ENCODE measurements at places on chromosomes 3 and 15. TPM values are rescaled to one million over a fixed set of nuclear protein-coding genes. Genes with fewer than 3 reads are reported as not detected.

- DNase-seq: no peak
Measured at GRCh38 chr3:40211579-40211978, 97.9 kb upstream of the EIF1B start.

DNA sequence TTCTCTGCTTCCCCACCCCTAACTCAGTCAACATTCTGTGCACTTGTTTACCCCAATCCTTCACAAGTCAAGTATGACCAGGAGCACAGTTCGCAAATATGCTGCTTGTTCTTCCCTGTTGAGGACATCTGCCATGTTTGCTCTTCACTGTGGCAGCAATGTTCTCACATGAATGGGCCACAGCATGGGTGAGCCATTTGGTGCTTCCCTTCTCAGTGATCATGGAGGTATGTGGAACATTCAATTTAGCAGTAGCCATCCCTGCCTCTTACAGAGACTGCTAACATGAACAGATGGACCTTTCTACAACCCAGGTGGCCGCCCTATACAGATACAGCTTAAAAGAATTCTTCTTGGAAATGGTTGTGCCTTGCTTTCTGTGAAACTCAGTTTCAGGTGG lies 660.1 kb upstream of the SGO1 start:
- DNase-seq: no peak

DNA sequence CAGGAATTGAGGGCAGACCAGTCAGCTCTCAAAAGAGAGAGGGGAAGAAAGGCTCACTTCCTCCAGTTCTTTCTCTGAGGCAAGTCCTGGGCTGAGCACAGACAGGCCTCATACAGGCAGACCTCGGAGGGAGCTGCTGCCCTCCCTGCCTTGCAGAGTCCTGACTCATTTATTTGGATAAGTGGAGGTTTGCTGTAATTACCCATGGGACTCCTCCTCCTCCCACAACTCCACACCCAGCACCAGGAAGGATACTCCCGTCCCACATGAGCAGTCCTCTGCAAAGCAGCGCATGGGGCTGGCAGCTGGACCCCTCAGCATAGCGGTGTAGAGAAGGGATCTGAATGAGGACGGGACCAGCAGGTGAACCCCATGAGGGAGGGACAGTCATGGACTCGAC lies 13.4 kb upstream of the SCN10A start:
- DNase-seq: no peak

DNA sequence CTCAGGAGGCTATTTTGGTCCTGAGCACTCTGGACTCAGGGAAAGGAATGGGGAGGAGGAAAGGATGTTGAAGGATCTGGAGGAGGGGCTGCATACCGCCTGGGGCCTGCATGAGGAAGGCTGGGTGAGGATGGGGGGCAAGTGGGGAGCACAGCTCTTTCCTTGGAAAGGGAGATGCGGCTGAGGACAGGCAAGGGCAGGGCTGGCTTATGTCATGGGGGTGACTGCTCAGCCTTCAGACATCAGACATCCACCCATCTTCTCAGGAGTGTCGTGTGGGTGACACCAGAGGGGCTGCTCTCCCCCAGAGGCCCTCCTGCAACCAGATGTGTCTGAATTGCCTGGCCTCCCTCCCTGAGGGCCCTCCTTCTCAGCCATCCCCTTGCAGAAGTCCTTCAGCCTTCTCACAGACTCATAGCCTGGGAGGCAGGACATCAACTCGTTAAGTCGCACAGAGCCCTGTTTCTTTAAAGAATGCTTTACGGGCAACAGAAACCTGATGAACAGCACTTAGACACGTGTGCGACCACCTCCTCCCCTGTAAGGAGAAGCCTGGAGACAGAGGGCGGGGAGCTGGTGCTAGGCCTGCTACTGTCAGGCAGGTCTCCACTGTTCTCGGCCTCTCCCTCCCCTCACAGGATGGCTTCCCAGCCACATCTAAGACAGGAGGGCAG lies 252.3 kb downstream of the OCA2 start:
- DNase-seq: no peak

GRCh38 chr15:79221696-79222095 lies 60.8 kb upstream of the ANKRD34C start:
- DNase-seq: no peak

DNA sequence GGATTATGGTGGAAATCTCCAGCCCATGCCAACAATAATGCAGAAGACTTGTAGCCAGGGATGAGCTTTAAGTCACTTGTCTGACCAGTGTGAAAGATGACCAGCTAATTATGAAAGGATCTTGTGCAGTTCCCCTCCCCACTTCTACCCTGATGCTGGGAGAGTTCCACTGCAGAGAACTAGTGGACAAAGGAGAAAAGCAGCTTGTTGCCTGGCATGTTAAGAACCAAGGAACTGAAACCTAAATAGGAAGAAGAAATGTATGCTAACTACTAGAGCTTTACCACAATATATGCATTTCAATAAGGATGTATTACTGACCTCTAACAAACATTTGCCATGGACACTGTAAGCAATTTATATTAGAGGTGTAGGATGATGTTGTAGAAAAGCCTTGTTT lies 52.2 kb upstream of the CSTA start:
- DNase-seq: no peak

GRCh38 chr15:59371458-59372351 lies 966 bp downstream of the MYO1E start:
- DNase-seq: no peak

DNA sequence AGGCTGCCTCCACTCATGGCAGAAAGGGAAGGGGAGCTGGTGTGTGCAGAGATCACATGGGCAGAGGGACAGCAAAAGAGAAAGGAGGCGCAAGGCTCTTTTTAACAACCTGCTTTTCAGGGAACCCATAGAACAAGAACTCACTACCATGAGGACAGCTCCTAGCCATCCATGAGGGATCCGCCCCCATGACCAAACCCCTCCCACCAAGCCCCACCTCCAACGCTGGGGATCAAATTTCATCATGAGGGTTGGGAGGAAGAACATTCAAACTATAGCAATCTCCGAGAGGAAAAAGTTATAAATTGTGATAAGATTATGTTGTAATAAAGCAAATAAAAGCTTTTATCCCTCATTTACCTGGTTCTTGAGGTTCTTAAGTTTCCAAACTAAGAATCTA lies 84.7 kb upstream of the LMCD1 start:
- no peak for DNase-seq

Gene DCLK3
- total RNA-seq: not detected

Gene PLSCR5
- total RNA-seq: not detected

Gene COL6A5
- not detected for total RNA-seq

Gene CHRNB4
- total RNA-seq: not detected

Gene NAA50
- total RNA-seq: 91.4 TPM

DNA sequence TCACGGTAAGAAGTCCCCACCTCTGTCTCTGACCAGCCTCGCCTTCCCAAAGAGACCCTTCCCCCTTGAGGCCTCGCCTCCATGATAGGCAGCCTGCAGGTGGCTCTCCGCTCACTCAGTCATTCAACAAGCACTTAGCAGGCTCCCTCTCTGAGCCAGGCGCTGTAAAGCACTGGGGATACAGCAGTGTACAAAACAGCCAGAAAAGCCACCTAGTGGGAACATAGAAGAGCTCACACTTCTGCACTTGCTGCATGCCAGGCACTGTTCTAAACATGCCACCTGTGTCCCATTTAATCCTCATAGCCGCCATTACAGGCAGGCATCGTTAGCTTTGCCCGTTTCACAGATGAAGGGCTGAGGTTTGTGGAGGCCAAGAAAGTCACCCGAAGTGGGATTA lies 56.0 kb downstream of the SEMA3G start:
- DNase-seq: no peak

- DNase-seq: no peak
Measured at GRCh38 chr3:30597131-30597768, 9.2 kb upstream of the TGFBR2 start.

GRCh38 chr15:38254051-38254883 lies 1.6 kb downstream of the SPRED1 start:
- peak; percentile 13 for DNase-seq

GRCh38 chr3:121232309-121233225 lies 313.2 kb downstream of the POLQ start:
- DNase-seq: no peak

GRCh38 chr3:107813026-107813425 lies 277.8 kb downstream of the CD47 start:
- no peak for DNase-seq

DNA sequence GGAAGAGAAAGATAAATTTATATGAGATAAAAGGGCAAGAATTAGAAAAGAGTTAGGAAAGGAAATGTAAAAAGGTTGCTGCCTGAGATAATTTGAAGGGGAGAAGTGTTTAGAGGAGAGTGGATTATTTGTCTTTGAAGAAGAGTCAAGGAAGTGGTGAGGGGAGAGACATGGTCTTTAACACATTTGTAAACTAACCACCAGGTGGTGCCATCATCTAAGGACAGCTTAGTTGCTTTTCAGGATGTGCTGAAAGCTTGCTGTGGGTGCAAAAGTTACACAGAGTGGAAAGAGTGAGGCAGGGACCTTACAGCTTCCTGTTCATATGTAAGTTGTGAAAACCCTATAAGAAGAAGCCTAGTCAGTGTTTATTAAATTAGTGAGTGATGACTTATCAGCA lies 114.1 kb upstream of the DNAJC19 start:
- peak; percentile 23 for DNase-seq

Gene COX5A
- total RNA-seq: 239 TPM

DNA sequence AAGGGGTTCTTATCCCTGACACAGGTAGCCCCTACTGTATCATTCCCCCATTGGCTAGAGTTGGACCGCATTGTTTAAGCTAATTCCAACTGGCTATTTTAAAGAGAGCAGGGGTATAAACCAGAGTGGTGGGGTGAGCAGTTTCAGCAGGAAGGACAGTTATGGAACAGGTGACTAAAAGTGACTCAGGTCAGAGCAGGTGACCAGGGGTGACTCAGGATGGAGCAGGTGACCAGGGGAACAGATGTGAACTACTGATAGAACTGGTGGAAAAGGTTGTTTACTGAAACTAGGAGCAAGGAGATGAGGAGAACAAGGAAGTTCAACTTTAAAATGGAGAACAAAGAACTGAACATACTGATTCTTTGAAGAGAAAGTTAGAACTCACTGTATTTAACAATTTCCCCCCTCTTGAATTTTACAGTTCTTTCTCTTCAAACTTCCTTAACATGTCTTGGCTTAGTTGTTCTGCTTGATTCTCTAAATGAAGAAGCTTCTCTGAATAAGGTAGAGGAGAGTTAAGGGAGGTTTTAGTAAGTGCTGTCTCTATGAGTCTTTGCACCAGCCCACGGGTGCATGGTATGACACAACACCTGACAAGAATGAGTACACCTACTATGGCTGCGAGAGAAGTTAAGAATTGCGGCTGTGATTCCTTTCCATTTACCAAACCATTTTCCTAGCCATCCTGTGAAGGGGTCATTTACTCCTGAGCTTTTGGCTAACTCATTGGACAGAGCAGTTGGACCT lies 83.4 kb upstream of the WNT7A start:
- no peak for DNase-seq

- no peak for DNase-seq
Measured at GRCh38 chr3:105413343-105413887, 46.7 kb downstream of the ALCAM start.

Gene IL12A
- total RNA-seq: not detected

Gene SYNM
- 0.12 TPM for total RNA-seq

Gene BTD
- total RNA-seq: 8.1 TPM

Gene RAB6B
- not detected for total RNA-seq

- DNase-seq: no peak
Measured at GRCh38 chr15:73923156-73923487, 3.1 kb upstream of the LOXL1 start.

GRCh38 chr15:62492900-62493299 lies 327.8 kb upstream of the C2CD4B start:
- no peak for DNase-seq

DNA sequence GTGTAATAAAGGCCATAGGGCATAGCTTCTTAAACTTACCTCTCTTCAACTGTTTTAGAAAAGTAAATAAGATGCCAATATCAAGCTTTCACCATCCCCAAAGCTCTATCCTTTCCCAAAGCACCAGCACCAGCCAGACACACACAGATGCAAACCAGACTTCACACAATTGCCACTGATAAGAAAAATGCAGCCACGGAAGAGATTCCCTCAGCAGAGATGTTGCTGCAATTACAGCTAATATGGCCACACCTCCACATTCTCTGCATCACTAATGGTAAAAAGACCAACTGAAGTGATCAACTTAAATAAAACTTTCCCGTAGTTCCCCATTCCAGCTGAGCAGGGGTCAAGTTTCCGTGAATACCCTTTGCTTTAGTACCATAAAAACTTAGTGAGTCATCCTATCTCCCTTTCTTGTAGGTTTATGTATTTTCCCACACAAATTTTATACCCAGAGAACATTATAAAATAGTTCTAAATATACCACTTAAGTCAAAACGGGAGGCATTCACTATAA lies 64.4 kb downstream of the SLC9A9 start:
- no peak for DNase-seq

DNA sequence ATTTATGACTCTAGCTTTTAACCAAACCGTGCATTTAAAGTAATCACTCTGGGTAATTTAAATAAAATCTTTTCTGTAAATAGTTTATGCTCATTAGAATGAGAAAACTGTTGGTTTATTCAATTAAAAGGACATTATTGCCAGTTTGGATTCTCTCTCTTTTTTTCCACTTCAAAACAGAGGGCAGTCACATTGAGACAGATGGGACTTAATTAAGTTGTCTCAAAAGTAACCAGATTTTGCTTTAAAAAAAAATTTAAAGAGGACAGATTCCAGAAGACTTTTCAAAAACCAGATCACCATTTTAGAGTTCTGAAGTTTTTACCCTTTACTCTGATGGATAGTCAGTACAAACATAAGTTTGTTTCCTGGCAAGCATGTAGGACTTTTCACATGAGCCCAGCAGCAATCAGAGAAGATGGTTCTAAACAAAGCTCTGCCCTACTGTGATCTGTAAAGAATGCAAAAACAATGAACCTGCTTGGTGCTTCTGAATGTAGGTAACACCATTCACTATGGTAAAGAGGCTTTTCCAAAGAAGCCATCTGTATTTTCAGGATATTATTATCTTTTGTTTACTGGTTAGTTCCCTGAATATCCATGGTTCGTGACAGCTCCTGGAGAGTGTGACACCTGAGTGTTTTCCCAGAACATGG lies 136.2 kb downstream of the LRTM1 start:
- DNase-seq: no peak

- DNase-seq: no peak
Measured at GRCh38 chr3:197001972-197002700, 27.5 kb downstream of the MELTF start.

DNA sequence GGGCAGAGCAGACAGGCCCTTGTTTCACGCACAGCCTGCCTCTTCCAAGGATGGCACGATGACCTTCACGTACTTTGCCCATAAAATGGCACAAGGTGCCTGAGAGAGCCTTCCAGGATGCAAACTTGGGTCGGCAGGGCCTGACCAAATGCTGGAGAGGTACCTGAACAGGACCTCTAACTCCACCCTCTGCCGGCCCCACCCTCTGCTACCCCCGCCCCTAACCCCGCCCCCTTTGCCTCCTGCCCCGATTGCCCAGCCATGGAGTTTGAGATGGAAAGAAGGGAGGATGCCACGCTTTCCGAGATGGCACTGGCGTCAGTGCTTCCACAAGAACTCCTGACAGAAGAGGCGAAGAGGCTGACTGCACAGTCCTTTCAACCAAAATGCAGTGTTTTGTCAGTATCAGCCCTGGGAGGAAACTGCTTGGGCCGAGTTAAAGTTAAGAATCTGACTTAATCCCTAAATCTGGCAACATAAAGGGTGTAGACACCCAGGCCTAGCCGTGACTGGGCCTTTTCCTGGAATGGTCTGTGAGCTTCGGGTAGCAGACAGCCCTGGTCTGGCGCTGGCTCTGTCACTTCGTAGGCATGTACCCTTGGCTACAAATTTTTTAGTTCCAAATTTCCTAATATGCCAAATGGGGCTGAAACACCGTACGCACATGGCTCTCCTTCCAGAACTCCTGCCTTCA lies 230.3 kb upstream of the RGMA start:
- DNase-seq: no peak

Measured in activated CD4-positive, alpha-beta T cell treated with anti-CD3 and anti-CD28 coated beads, Interleukin-2, amount 10 ng/mL, durations not matched to agents 7 days and 5 days (primary cell).